ENCODE measurements at places on chromosomes 7 and 10. TPM values are rescaled to one million over a fixed set of nuclear protein-coding genes. Genes with fewer than 3 reads are reported as not detected.

Gene CNNM1
- 1.7 TPM for polyA plus RNA-seq

Gene ZNF804B
- polyA plus RNA-seq: 0.23 TPM

Gene RBP3
- 0.17 TPM for polyA plus RNA-seq

Gene CYP3A4
- 0.20 TPM for polyA plus RNA-seq

Gene SLC39A12
- not detected for polyA plus RNA-seq

Data from left renal cortex interstitium (tissue), 4 donors.